ENCODE measurements at places on chromosomes 11 and 22.

GRCh38 chr22:35111244-35111643 is 45.3 kb downstream of the ISX start:
- peaks cover 4% of the 10 kb centered on the region for H3K27me3 ChIP-seq
- H3K36me3 ChIP-seq: no peaks in the 10 kb centered on the region
- no peak for DNase-seq

GRCh38 chr22:36088292-36088691 is 59.7 kb upstream of the RBFOX2 start:
- H3K4me1 ChIP-seq: no peaks in the 10 kb centered on the region
- no peak for DNase-seq
- H3K27ac ChIP-seq: no peak overlapping the region
- H3K4me3 ChIP-seq: no peak overlapping the region
- H3K27me3 ChIP-seq: peaks cover 3% of the 10 kb centered on the region

DNA sequence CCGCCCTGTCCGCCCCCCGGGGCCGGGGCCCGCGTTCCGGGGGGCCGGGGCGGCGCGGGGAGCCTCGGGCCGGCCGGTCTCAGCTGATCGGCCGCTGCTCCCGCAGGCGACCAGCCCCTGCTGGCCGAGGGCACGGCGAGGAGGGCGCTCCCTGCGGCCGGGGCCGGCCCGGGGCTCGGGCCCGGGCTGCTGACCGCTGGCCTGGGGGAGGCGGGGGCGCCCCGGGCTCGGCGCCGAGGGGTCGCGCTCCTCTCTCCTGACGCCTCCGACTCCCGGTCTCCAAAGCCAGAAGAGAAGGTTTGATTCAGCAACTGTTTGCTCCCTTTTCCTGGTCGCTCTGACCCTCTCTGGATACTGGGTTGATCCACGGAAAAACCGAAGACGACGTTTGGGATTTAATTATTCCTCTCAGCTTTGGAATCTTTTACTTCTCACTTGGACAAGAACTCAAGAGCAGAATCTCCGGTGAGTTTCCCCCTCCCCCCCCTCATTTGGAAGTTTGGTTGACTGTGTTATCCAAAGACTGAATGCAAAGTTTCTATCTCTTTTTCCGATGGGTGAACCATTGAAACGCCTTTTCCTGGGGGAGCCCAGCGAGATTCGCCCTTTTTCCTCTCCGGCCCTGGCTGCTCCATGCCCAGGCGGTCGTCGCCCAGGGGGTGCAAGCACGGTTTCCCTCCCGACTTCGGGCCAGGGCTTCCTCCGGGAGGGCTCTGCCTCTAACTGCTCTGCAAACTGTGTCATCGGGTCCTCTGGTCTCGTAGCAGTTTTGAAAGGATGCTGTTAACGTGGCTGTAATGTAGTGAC is 725 bp downstream of the KDM2A start:
- H3K4me3 ChIP-seq: peak overlapping the region; percentile 92
- peaks cover 44% of the 10 kb centered on the region for H3K4me1 ChIP-seq
- no peaks in the 10 kb centered on the region for H3K36me3 ChIP-seq
- peaks cover 10% of the 10 kb centered on the region for H3K27me3 ChIP-seq
- peak overlapping the region; percentile 93 for H3K27ac ChIP-seq
- peak; percentile 24 for DNase-seq

DNA sequence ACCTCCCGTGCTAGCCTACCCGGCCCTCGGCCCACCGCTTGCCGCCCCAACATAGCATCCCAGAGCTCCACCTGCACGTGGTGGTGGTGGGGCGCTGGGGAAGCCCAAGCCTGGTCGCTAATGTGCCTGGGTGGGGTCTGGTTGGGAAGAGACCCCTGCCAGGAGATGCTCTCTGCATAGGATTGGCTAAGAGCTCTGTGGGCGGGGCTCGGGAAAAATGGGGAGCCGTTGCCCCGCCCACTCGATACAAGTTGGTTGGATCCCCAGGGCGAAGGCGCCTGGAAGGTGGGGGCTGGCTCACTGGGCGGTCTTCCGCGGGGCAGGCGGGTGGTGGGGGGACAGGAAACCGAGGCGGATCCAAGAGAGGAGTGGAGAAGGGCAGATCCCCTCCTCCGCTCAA is 7.6 kb downstream of the LRRC10B start:
- H3K27ac ChIP-seq: no peak overlapping the region
- no peaks in the 10 kb centered on the region for H3K36me3 ChIP-seq
- H3K4me1 ChIP-seq: peaks cover 8% of the 10 kb centered on the region
- no peak overlapping the region for H3K4me3 ChIP-seq

GRCh38 chr11:105393326-105393725 is 216.5 kb upstream of the GRIA4 start:
- H3K36me3 ChIP-seq: no peaks in the 10 kb centered on the region
- no peak overlapping the region for H3K4me3 ChIP-seq
- H3K27ac ChIP-seq: no peak overlapping the region
- no peak for DNase-seq
- H3K27me3 ChIP-seq: no peaks in the 10 kb centered on the region

GRCh38 chr22:33659448-33659847 is 260.8 kb downstream of the LARGE1 start:
- H3K4me1 ChIP-seq: no peaks in the 10 kb centered on the region
- peaks cover 6% of the 10 kb centered on the region for H3K27me3 ChIP-seq
- DNase-seq: no peak
- no peaks in the 10 kb centered on the region for H3K36me3 ChIP-seq

GRCh38 chr22:23826510-23827350 is 12.1 kb downstream of the DERL3 start:
- no peak for DNase-seq
- H3K4me3 ChIP-seq: no peak overlapping the region
- H3K27ac ChIP-seq: no peak overlapping the region
- peaks cover 13% of the 10 kb centered on the region for H3K36me3 ChIP-seq
- H3K27me3 ChIP-seq: peaks cover 8% of the 10 kb centered on the region

DNA sequence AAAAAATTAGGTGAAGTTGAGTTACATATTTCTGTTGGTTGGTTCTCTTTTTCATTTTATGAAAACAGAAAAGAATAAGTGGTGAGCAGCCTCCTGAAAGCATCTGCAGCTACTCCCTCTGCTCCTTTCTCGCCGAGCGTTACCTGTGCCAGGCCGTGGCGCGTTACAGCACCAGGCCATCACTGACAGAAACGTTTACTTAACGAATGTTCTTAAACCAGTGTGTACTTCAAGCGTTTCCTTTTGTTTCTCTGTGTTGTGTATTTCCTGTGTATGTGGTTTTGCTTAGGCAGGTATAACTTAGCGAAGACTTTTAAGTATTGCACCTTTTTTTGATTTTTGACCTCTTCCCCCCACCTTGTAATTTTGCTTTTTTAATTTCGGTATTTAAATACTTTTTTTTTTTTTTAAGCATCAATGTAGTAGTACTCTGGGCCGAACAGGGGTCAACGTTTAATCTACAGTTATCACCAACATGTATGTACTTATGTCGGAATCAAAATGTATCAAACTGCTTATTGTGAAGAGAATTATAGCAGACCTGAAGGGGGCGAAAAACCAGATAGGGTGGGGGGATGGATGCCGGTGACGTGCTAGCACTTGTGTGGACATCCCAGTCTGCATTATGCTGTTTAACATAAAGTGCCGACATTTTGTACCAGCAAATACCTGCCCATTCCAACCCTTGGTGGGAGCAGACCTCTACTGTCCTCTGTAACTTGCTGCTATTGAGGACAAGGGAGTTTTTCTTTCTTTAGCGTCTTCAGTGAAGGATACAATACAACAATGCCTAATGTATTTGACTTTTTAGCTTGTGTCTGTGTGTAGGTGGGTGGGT is 21.6 kb upstream of the ADSL start:
- H3K27me3 ChIP-seq: no peaks in the 10 kb centered on the region
- H3K36me3 ChIP-seq: peaks cover 26% of the 10 kb centered on the region
- H3K4me3 ChIP-seq: peak overlapping the region; percentile 49
- peaks cover 55% of the 10 kb centered on the region for H3K4me1 ChIP-seq

GRCh38 chr11:68455485-68455884 is 5.1 kb upstream of the PPP6R3 start:
- no peak for DNase-seq
- no peaks in the 10 kb centered on the region for H3K36me3 ChIP-seq
- H3K27ac ChIP-seq: no peak overlapping the region
- peaks cover 5% of the 10 kb centered on the region for H3K4me1 ChIP-seq
- no peak overlapping the region for H3K4me3 ChIP-seq

- no peaks in the 10 kb centered on the region for H3K36me3 ChIP-seq
- H3K4me3 ChIP-seq: no peak overlapping the region
- no peak overlapping the region for H3K27ac ChIP-seq
- H3K4me1 ChIP-seq: peaks cover 30% of the 10 kb centered on the region
- H3K27me3 ChIP-seq: peaks cover 7% of the 10 kb centered on the region
Measured at GRCh38 chr11:779955-780532, 2.8 kb upstream of the GATD1 start.

DNA sequence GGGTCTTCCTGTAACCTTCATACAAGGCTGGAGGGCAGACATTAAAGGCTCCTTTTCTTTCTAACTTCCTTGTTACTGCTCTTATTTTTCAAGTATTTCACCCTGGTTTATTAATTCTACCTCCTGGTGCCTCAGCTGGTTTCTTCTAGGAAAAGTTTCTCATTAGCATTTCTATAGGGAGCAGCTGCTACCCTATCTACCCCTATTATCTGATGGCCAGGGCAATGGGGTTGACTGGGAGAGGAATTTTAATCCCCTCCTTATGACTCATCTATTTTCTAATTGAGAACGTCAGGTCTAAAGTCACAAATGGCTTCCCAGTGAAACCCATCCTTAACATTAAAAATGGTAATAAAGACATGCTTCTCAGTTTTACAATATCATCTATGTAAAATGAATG is 5.0 kb downstream of the MAP6 start:
- peaks cover 3% of the 10 kb centered on the region for H3K36me3 ChIP-seq
- no peak for DNase-seq

- H3K4me1 ChIP-seq: no peaks in the 10 kb centered on the region
- H3K27ac ChIP-seq: no peak within 1 kb of the TSS
- DNase-seq: no peak
Measured at GRCh38 chr22:19524170-19525115, at the start of gene CLDN5. TSS of gene CLDN5 (minus strand) at chr22:19524410. CDS start at chr22:19524255, 155 bp downstream.

- peaks cover 2% of the 10 kb centered on the region for H3K4me1 ChIP-seq
- no peaks in the 10 kb centered on the region for H3K36me3 ChIP-seq
- peaks cover 6% of the 10 kb centered on the region for H3K27me3 ChIP-seq
- no peak for DNase-seq
- no peak overlapping the region for H3K4me3 ChIP-seq
Measured at GRCh38 chr11:74462009-74462408, 5.3 kb downstream of the KCNE3 start.

DNA sequence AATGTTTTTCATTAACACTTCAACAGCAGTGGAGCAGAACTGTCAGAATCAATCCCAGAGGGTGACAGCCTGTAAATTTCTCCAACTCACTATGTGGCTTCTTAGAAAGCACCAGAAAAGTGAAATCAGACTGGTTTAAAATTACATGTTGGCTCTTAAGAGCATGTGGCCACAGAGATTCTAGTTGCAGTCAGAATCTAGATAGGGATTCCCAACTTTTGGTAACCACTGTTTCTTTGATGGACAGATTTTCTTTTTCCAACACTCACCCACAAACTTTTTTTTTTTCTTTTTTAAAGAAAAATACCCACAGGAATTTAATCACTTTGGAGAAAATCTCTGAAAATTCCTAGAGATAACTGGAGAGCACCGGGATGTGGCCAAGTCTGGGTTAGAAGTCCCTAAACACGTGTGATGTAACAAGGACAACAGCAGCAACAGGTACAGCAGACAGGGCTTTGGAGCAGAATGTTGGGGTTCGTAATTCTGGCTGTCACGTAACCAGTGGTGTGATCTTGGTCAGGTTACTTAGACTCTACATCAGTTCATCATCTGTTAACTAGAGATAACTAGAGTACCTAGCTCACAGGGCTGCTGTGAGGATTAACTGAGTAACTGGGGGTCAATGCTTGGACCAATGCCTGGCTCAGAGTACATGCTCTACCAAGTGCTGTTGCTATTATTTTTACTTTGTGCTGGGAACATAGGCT is 100.1 kb downstream of the NAT10 start:
- H3K27me3 ChIP-seq: no peaks in the 10 kb centered on the region
- H3K4me3 ChIP-seq: no peak overlapping the region
- H3K27ac ChIP-seq: no peak overlapping the region
- peaks cover 7% of the 10 kb centered on the region for H3K4me1 ChIP-seq
- no peak for DNase-seq

- H3K4me3 ChIP-seq: no peak overlapping the region
- H3K27ac ChIP-seq: no peak overlapping the region
- H3K4me1 ChIP-seq: peaks cover 34% of the 10 kb centered on the region
- no peaks in the 10 kb centered on the region for H3K27me3 ChIP-seq
- DNase-seq: no peak
- H3K36me3 ChIP-seq: peaks cover 34% of the 10 kb centered on the region
Measured at GRCh38 chr11:13429836-13430235, 33.2 kb downstream of the BTBD10 start.

DNA sequence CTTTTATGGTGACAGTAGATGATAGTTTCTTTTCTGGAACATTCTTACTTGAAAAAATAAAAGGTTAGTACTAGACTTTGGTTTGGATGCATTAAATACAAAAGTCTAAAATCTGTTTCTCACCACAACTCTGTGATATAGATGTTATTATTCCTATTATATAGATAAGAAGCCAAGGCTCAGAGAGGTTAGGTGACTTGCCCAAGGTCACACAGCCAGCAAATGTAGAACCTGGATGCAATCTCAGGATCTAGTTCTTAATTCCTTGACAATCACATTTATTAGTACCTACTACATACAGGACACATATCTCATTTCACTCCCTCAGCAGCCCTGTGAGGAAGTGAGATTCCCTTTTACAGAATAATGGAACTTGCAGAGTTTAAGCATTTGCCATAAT is 26.3 kb upstream of the SMCO4 start:
- no peak for DNase-seq
- no peaks in the 10 kb centered on the region for H3K36me3 ChIP-seq
- H3K27ac ChIP-seq: no peak overlapping the region
- no peak overlapping the region for H3K4me3 ChIP-seq

- no peak overlapping the region for H3K27ac ChIP-seq
- H3K4me3 ChIP-seq: no peak overlapping the region
- no peaks in the 10 kb centered on the region for H3K36me3 ChIP-seq
- no peaks in the 10 kb centered on the region for H3K4me1 ChIP-seq
Measured at GRCh38 chr22:47678048-47678447, 915.6 kb downstream of the TBC1D22A start.

GRCh38 chr22:43050995-43051394 is 36.0 kb upstream of the PACSIN2 start:
- no peak overlapping the region for H3K27ac ChIP-seq
- DNase-seq: no peak
- peaks cover 5% of the 10 kb centered on the region for H3K36me3 ChIP-seq

- no peak overlapping the region for H3K27ac ChIP-seq
- no peak overlapping the region for H3K4me3 ChIP-seq
- H3K4me1 ChIP-seq: no peaks in the 10 kb centered on the region
- DNase-seq: no peak
- H3K27me3 ChIP-seq: no peaks in the 10 kb centered on the region
Measured at GRCh38 chr11:131666617-131667016, 296.2 kb downstream of the NTM start.

GRCh38 chr22:50260801-50261614 is 475 bp downstream of the MAPK12 start:
- H3K27me3 ChIP-seq: peaks cover 6% of the 10 kb centered on the region
- no peak overlapping the region for H3K4me3 ChIP-seq
- H3K4me1 ChIP-seq: no peaks in the 10 kb centered on the region
- no peaks in the 10 kb centered on the region for H3K36me3 ChIP-seq
